ENCODE measurements at places on chromosomes 7 and 10.

- DNase-seq, result peak; percentile 51
These were observed 48.4 kb downstream of the SHH start for GRCh38 chr7:155763691-155764437.

GRCh38 chr7:30594048-30594539, 584 bp upstream of the GARS1 start:
- peak; percentile 47 for DNase-seq

- no peak for DNase-seq
These were observed 17.4 kb downstream of the KPNA7 start for GRCh38 chr7:99190359-99191009.

DNA sequence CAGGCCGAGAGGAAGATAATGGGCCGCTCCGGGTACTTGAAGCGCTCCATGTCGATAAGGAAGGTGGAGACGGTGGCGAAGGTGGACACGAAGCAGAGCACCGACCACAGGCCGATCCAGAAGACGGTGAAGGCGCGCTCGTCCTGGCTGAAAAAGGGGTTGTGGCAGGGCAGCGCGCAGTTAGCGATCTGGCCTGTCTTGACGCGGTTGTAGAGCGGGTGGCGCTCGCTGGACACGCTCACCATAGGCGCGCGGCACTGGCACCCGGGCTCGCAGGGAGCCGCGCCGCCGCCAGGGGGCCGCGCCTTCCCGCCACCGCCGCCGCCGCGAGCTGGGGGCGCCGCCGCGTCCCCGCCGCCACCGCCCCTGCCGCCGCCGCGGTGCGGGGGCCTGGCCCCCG, 1.6 kb downstream of the FZD8 start:
- peak; percentile 41 for DNase-seq

DNA sequence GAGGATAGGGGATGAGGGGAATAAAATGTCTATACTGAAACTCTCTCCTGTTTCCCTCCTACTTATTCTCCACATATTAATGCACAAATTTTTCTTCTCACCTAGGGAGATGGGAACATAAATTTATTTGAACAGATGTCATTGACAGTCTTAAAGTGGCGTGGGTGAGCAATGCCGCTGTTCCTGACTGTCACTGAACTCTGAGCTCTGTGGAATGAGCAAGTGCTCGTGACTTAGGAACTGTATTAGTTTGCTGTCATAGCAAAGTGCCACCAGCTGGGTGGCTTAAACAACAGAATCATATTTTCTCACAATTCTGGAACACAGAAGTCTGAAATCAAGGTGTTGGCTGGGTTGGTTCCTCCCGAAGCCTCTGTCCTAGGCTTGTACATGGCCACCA, 29.1 kb downstream of the INPP5F start:
- DNase-seq, result no peak

DNA sequence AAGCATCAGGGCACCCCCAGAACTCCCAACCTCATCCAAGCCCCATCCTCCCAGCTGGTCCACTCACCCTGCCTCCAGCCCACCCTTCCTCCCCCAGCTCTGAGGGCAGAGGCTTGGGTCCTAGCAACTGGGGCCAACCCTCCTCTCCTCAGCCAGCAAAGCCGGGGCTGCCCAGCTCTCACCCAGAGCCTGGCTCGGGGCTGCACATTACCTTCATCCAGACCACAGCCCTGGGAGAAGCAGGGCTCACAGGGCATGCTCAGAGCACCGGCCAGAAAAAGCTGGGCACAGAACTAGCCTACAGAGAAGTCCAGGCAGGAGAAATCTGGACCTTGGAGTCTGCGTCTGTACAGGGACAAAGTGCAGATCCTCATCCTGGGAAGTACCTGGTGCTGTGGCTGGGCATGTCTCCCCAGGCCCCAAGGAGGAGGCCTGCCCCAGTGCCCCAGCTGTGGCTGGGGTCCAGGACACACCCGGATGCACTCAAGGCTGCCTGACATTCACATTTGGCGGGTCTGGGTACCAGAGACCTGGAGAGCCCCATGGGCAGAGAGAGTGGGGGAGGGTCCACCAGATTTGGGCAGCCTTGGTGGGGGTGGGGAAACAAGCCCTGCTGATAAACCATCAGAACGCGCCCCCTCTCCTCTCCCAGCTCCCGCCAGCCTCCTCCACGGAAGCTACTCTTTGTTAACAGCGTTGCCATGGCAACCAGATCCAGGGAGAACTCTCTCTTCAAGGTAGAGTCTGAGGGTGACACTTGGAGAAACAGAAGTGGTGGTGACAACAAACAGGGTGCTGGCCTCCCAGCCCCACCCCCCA, 5.1 kb downstream of the RASGEF1A start:
- no peak for DNase-seq

GRCh38 chr7:81075150-81075549, 156.3 kb upstream of the SEMA3C start:
- DNase-seq, result no peak

- no peak for DNase-seq
These were observed at the start of gene ACTA2 for GRCh38 chr10:88952647-88953111. TSS of gene ACTA2 (minus strand) at chr10:88952773. CDS start at chr10:88948930, 3,843 bp downstream.

DNA sequence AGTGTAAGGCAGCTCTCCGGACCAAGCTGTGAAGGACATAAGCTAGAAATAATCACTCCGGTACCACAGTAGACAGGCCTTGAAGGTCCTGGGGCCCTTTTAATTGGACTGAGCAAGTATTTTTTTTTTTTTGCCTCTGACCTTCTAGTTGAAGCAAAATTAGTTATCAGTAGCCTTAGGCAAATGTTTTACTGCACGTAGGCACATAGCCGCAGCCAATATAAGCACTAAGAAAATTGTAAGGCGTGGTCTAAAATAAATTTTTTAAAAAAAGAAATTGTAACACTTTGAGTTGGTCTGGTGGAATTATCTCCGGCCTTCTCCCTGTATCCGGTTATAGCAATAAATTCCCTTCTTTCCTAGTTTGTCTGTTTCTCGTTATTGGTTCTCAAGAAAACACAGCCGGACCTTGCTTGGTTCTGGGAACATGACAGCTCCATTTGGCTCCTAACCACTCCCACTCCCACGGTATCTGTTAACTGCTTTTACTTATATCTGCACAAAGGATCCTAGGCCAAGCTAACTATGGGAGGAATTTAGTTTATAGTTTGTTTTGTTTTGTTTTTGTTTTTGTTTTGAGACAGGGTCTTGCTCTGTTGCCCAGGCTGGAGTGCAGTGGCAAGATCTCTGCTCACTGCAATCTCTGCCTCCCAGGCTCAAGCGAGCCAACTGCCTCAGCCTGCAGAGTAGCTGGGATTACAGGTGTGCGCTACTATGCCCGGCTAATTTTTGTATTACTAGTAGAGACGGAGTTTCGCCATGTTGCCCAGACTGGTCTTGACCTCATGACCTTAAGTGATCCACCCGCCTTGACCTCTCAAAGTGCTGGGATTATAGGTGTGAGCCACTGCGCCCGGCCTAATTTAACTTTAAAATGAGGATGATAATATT, 124.4 kb upstream of the KIF5B start:
- DNase-seq, result no peak

- no peak for DNase-seq
These were observed 145.0 kb downstream of the WDR37 start for GRCh38 chr10:1200866-1201807.

All from activated CD4-positive, CD25-positive, alpha-beta regulatory T cell treated with anti-CD3 and anti-CD28 coated beads, Interleukin-2, amount 50 U/mL, for 72 hours (primary cell).